ENCODE measurements at places on chromosomes 4 and X.

DNA sequence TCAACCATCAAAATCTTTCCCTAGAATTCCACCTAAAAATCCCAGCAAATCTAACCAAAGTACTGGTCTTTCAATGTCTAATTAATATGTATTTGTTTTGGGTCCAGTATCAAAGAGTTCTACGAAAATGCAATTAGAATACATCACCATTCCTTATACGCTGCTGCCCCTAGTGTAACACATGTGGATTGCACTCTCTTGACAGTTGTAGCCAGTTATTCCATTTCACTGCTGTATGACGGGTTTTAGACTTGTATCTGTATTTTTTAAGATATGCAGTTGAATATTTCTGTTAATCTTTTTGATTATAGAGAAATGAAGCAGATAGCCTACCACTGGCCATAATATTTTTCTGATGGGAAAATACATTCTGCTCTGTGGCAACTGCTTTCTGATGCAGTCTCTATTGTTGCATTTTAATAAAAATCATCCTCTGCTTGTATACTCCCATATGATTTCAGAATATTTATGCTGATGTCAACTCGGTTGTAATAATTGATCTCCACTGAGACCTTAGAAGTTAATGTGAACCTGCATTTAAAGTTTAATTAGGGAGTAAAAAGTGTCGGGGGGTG is 17.1 kb upstream of the PAGE2B start:
- DNase-seq, result no peak
- H3K36me3 ChIP-seq, result no peaks in the 10 kb centered on the region
- peak overlapping the region; percentile 71 for H3K27ac ChIP-seq
- H3K4me3 ChIP-seq, result peak overlapping the region; percentile 61
- peaks cover 18% of the 10 kb centered on the region for H3K27me3 ChIP-seq
- peaks cover 18% of the 10 kb centered on the region for H3K4me1 ChIP-seq

GRCh38 chr4:83108101-83108861 is 6.2 kb downstream of the PLAC8 start:
- H3K36me3 ChIP-seq, result peaks cover 28% of the 10 kb centered on the region
- no peaks in the 10 kb centered on the region for H3K27me3 ChIP-seq
- H3K27ac ChIP-seq, result peak overlapping the region; percentile 98
- peak overlapping the region; percentile 91 for H3K4me3 ChIP-seq

GRCh38 chr4:81712714-81713113 is 241.0 kb upstream of the RASGEF1B start:
- peaks cover 8% of the 10 kb centered on the region for H3K4me1 ChIP-seq
- DNase-seq, result no peak
- H3K27me3 ChIP-seq, result peaks cover 20% of the 10 kb centered on the region
- H3K4me3 ChIP-seq, result no peak overlapping the region

DNA sequence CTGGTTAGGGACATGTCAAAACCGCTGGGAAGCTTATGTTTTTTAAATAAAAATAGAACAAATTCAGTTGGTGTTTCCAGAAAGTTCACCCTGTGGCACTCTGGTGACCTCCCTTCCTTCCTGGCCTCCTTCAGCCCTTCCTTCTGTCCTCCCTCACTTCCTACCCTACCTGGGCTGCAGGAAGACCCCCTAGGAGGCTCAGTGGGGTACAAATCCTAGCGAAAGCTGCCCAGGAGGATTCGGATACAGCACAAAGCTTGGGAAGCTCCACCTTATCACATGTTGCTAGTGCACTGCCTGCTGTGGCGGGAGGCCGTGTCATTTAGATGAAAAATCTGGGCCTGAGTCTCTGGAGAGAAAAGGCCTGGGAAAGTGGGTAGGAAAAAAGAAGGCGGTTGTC is 60.5 kb downstream of the FHDC1 start:
- H3K27ac ChIP-seq, result no peak overlapping the region
- H3K4me1 ChIP-seq, result no peaks in the 10 kb centered on the region
- peaks cover 5% of the 10 kb centered on the region for H3K27me3 ChIP-seq
- H3K4me3 ChIP-seq, result no peak overlapping the region
- DNase-seq, result no peak

- no peak overlapping the region for H3K27ac ChIP-seq
- no peaks in the 10 kb centered on the region for H3K36me3 ChIP-seq
- H3K4me1 ChIP-seq, result no peaks in the 10 kb centered on the region
These were observed 17.8 kb upstream of the TLL1 start for GRCh38 chr4:165855191-165855590.

DNA sequence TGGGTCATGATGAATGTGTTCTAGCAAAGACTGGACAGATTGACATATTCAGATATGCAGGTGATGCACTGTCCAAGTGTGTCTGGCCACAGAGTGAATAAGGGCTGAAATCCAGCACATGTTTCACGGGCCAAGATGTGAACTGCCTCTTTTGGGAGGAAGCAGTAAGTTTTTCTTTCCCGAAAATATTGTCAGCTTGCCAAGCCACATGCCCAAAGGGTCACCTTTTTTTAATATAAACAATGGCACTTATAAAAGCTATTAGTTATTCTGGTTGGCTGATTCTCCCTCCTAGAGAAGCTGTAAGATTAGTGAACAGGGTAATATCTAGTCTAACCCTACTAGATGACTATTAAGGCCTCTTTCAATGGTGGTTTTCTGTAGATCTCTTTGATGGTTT is 1.5 kb upstream of the EDNRA start:
- no peak for DNase-seq
- H3K27ac ChIP-seq, result no peak overlapping the region

Data from activated T-cell treated with anti-CD3 and anti-CD28 coated beads, Interleukin-2, amount 50 U/mL, for 24 hours (primary cell).